ENCODE measurements at places on chromosomes 1 and 21.

DNA sequence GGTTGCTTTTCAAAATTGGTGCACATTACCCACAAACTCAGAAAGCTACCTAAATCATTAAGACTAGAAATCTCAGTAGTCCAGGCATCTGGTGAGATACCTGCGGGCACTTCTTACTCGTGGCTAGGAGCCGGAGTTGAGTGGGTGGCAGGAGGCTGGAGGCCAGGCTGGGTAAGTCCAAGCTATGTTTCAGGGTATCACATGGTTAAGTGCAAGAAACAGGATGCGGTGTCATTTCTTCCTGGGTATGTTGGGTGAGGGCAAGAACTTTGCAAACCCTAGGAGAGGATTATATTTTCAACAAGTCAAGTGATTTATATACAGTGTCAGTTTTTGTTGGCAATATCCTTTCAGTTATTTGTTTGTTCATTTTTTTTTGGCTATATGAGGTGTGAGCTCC, 41.0 kb downstream of the VANGL1 start:
- DNase-seq, result no peak

GRCh38 chr1:153361480-153362109, 3.9 kb downstream of the S100A9 start:
- DNase-seq, result no peak

DNA sequence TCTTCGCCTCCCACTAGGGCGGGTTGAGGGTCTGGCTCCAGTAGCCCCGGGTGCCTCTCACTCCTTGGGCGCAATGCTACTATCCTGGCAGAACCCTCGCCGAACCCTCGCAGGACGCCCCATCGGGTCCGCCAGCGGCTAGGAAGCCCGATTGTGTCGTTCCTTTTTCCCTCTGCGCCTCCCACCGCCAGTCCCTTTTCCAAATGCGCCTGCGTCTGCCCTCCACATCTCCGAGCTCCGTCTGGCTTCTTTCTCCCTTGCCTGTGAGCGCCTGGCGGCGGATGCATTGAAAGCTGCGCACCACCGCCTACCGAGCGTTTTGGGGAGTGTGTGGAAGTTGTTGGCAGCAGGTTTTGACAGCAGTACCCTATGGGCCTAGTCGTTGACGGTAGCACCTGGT, 1.0 kb upstream of the DIRAS3 start:
- no peak for DNase-seq

- no peak for DNase-seq
Measured at GRCh38 chr21:38753114-38753513, 52.6 kb upstream of the ETS2 start.

GRCh38 chr1:238115852-238116251, 225.1 kb upstream of the ZP4 start:
- no peak for DNase-seq

DNA sequence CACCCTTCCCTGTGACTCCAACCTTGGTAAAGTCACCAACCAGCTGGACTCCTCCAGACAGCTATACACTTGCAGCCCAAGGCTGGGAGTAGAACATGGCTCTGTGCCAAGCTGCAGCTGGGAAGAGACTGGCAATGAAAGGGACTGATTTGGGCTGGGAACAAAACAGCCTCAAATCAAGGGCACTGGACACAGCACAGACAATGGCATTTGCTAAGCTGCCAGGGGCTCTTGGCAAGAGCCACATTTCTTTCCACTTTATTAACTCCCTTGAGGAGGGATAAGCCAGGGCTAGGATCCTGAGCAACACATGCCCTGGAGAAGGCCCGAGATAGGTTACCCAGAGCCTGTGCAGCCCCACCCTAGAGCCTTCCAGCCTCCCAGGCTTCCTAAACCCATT, 12.0 kb downstream of the SYT11 start:
- peak; percentile 21 for DNase-seq

GRCh38 chr1:52551507-52552235, 1.2 kb downstream of the TUT4 start:
- no peak for DNase-seq

GRCh38 chr1:219459351-219460080, 153.4 kb downstream of the ZC3H11B start:
- DNase-seq, result no peak

DNA sequence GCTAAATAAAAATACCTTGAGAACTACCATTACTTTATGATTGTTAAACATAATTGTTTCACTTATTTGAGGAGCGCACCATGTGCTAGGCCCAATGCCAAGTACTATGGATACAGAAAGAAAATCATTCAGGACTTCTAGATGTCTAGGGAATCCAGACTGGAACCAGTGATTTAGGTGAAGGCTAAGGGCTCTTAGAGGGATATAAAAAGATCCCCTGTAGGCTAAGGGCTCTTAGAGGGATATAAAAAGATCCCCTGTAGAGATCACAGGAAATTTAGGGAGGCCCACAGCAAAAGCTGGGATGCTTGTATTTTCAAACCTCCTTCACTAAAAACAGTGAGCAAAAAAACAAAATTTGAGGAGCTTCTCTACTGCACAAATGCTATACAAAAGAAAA, 6.7 kb downstream of the TOR1AIP2 start:
- no peak for DNase-seq

- no peak for DNase-seq
Measured at GRCh38 chr1:36160949-36161485, 5.1 kb downstream of the MAP7D1 start.

DNA sequence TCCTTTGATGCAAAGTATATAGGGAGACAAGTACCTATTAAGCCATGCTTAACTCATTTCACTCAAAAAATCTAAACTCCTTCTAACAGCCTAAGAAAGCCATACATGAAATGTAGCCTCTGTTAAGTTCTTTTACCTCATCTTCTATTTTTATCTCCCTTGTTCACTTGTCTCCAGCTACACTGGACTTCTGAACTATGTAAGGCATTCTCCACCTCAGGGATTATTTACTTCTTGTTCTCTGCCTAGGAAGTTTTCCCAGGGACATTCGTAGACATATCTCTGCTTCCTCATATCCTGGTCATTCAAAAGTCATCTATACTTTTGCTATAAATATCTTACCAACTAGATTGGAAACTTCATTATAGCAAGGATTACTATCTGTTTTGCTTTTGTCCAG, 96.9 kb downstream of the COP1 start:
- DNase-seq, result no peak

DNA sequence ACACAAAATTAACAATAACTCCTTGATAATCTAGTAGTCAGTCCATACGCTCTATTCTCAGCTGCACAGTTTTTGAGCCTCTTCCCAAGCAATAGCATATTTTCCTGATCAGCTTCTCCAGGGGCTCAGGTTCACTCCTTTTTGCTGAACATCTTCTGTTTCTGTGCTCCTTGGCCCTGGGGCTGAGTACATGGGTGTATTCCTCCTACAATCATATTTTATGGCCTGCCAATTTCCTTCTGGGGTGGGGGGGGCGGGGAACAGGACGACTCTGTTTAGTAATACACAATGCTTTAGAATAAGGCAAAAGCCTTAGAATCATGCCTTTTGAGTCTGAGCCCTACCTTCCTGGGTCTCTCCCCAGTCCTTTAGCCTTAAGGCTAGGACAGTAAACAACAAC, 8.5 kb downstream of the CLDN19 start:
- DNase-seq, result no peak

GRCh38 chr1:162988869-162989268, 80.3 kb upstream of the RGS4 start:
- DNase-seq, result no peak

- DNase-seq, result no peak
Measured at GRCh38 chr21:36422279-36423098, 37.3 kb downstream of the CHAF1B start.

DNA sequence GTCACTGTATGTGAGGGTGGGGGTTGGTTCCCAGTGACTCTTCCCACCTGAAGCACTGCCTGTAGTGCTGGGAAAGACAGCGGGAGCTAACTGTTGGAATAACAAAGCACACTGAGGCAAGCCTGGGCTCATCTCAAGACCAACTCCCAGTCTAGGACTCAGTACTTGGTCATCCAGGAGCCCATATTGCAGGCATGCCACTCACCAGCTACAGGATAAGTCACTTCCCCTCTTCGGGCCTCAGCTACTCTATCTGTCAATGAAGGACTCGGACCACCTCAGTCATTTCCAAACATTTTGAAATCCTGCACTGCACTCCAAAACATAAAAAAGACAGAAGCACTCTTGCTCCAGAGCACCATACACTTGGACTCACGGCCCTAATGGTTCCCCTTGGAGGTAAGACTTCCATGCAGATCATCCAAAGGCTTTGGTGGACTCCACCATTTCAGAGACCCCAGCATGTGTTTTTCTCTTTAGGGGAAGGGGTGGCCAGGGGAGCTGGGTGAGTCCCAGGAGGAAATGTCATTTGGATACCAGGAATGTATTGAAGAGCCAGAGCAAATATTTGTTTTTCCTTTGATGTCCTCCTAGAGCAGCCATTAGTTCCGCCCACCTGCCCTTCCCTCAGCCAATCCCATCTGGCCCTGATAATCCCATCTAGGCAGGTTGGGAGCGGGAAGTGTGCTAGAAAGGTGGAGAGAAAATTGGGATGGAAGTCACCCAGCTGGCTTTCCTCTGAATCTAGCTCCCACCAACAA, 3.1 kb downstream of the NUAK2 start:
- peak; percentile 55 for DNase-seq

DNA sequence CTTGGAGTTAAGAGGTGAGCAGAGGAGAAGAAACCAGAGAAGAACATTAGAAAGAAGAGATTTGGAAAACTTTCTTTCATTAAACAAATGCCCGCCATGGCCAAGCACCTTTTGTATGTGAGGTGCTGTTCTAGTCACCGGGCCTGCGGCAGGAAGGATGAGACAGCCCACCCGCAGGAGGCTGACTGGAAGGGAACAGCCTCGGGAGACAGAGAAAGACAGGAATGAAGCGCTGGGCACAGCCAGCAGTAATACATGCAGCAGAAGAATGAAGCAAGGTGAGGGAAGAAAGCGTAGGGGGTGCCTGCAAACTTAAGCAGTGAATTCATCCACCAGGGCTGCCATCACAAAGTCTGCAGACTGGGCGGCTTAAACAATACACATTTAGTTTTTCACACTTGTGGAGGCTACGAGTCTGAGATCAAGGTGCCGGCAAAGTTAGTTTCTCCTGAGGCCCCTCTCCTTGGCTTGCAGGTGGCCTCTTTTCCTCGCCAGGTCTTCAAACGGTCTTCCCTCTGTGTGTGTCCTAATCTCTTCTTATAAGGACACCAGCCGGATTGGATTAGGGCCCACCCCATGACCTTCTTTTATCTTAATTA, 188.1 kb downstream of the PSMG1 start:
- DNase-seq, result no peak

DNA sequence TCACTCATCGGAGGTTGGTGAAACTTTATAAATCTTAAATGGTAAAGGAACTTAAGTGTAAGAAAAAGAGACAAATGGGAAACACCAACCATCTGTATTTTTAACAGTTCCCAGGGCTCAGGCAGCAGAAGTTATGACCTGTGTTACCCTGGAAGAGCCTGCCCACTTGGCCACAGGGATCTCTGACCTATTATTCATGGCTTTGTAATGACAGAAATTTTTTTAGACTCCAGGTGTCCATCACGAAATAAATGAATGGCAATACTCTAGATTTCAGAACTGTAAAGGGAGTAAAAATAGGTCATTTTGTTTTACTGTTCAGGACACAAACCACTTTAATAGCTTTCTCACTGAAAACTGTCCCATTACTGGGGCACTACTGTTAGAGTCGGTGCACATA, 389.8 kb downstream of the VAV3 start:
- no peak for DNase-seq

DNA sequence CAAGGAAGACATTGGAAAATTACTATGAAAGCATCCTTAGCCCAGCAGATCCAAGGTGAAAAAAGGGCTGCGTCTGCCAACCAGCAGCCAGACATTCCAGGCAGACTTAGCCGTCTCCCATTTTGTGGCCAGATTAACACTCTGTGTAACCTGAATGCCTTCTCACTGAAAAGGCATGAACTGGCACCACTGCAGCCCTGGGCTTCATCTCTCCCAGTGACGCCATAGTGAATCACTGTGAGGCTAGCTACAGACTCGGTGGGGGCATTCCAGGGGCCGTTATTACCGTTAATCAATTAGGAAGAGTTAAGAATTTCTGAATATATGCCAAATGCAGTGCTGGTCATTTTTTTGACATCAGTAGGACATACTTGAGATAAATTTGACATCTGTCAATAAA, 627.4 kb downstream of the LMO4 start:
- DNase-seq, result no peak

DNA sequence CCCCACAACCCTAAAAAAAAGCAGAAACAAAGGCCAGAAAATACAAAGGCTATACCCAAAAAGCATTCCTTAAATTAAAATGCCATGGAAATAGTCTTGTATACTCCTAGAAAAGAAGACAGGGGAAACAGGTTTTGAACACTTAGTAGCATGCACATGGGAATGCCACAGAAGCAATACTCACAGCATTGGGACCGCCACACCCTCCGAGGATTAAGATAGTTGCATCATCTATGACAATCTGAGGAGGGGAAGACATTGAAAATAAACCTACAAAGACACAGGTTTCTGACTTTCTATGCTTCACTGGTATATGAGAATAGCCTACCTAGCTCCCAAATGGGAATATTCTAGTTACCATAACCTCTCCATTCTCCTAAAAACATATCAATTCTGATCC, 15.9 kb upstream of the CPLANE2 start:
- no peak for DNase-seq

GRCh38 chr1:227191607-227192006, 126.7 kb downstream of the CDC42BPA start:
- DNase-seq, result no peak

DNA sequence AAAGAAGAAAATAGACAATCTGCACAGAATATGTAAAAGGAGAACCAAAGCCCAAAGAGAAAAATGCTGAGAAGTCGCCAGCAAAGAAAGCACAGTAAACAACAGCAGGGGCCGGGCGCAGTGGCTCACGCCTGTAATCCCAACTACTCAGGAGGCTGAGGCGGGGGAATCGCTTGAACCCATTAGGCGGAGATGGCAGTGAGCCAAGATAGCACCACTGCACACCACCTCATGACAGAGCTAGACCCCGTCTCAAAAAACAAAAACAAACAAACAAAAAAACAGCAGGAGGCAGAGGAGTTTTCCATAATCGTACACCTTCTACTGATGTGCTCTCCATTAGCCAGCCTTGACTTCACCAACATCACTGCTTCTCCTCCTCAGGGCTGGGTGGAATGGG, 153.2 kb downstream of the LYPLAL1 start:
- DNase-seq, result no peak

GRCh38 chr1:238345837-238346236, 455.1 kb upstream of the ZP4 start:
- DNase-seq, result no peak

- DNase-seq, result no peak
Measured at GRCh38 chr1:183251959-183252450, 65.9 kb downstream of the LAMC2 start.

- DNase-seq, result no peak
Measured at GRCh38 chr21:17693801-17694200, 81.1 kb upstream of the BTG3 start.
